CD8-positive, alpha-beta T cell (primary cell): ENCODE measurements at places on chromosomes 4 and X.

GRCh38 chr4:139736661-139737060 is 71.0 kb downstream of the MGST2 start:
- DNase-seq, result no peak

- no peak for DNase-seq
Observed at GRCh38 chr4:47954245-47954644, 39.9 kb upstream of the NFXL1 start.

- no peak for DNase-seq
Observed at GRCh38 chr4:22454955-22455354, 60.9 kb downstream of the ADGRA3 start.

- no peak for DNase-seq
Observed at GRCh38 chr4:141432000-141432712, 204.2 kb upstream of the IL15 start.

DNA sequence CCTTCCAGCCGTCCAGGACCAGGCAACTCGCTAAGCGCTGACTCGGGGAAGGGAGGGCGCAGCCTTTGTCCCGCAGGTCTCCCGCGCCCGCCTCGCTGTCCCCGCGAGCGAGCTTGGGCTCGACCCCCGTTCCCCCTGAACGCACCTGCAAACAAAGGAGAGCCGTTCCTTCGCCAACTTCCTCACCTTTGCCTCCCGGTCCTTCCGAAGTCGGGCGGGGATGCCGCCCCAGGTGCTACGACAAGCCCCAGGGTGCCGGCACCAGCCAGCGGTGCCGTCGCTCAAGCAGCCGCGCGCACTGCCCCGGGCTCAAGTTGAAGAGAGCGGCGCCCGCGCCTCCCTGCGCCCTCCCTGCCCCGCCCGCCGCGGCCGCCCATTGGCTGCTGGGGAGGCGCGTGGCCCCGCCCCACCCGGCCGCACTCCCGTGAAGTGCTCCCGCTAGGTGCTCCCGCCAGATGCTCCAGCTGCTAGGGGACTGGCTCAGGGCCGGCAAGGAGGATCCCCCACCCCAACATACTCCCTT is 107.1 kb downstream of the NSUN7 start:
- DNase-seq, result no peak

DNA sequence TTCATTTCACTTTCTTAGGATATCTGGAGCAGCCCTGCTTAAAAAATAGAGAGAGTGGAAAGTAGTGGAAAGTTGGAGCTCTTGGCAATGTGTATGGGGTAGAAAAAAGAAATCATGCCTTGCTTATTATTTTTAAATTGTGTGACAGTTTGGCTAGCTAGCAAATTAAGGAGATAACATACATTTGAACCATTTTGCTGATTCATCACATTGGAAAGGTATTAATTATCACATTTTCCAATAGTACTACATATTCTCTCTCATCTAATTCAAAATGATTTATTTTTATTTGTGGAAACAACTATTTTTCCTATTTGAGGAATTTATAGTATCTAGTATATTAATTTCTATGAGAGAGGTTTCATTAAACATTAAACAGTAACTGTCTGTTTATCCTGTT is 280.4 kb downstream of the KLHL4 start:
- DNase-seq, result no peak

DNA sequence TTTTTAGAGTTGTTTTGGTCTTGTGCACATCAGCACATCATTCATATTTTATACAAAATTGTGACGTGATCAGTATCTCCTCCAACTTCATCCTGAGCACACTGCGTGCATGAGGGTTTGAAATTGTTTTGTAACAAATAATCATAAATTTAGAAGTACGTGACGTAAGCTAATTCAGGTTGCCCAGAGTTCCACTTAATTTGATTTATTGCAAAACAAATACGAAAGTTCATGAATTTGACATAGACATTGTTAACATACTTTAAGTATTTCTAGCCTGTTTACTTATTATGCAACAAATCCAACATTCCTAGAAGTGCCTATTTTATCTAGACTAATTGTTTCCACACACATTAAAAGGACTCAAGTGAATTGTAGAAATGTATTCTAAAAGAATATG is 48.3 kb downstream of the MAP7D3 start:
- DNase-seq, result no peak

GRCh38 chr4:147355847-147356246 is 125.0 kb upstream of the EDNRA start:
- DNase-seq, result no peak

GRCh38 chr4:7414046-7414445 is 20.7 kb downstream of the PSAPL1 start:
- DNase-seq, result no peak

GRCh38 chrX:21158678-21159077 is 215.5 kb upstream of the CNKSR2 start:
- DNase-seq, result no peak

DNA sequence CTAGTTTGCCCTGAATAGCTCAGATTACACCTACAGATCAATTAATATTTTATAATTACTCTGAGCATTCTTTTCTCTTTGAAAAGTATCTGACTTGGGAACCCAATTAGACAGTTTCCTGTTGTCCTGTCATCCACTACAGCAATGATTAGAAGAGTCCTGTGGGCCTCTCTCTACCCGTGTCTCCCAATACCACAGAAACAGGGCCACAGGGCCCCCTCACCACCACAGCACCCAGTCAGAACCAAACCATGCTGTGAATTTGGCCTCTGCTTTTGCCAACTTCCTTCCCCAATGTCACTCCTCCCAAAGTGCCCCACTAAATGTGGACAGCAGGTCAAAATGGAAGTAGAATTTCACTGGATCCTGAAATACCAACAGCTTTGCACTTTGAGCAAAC is 10.3 kb downstream of the USP46 start:
- DNase-seq, result no peak

GRCh38 chr4:128427832-128428366 is 140.3 kb upstream of the PGRMC2 start:
- DNase-seq, result no peak

DNA sequence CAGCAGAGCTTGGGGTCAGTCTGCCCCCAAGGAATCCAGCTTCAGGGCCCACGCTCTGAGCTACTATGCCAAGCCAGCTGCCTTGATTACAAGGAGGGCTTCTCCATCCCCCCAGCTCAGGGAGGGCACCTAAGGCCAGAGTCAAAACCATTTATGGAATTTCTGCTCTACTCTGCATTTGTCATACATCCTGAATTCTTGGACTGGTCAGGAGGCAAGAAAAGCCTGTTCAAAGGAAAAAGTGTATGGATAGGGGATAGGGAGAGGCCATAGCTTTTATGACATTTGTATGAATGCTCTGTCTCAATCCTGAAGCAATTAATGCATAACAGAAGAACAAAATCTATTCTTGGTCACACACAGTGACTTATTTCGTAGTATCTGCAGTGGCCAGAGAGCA is 32.2 kb downstream of the EDNRA start:
- no peak for DNase-seq

DNA sequence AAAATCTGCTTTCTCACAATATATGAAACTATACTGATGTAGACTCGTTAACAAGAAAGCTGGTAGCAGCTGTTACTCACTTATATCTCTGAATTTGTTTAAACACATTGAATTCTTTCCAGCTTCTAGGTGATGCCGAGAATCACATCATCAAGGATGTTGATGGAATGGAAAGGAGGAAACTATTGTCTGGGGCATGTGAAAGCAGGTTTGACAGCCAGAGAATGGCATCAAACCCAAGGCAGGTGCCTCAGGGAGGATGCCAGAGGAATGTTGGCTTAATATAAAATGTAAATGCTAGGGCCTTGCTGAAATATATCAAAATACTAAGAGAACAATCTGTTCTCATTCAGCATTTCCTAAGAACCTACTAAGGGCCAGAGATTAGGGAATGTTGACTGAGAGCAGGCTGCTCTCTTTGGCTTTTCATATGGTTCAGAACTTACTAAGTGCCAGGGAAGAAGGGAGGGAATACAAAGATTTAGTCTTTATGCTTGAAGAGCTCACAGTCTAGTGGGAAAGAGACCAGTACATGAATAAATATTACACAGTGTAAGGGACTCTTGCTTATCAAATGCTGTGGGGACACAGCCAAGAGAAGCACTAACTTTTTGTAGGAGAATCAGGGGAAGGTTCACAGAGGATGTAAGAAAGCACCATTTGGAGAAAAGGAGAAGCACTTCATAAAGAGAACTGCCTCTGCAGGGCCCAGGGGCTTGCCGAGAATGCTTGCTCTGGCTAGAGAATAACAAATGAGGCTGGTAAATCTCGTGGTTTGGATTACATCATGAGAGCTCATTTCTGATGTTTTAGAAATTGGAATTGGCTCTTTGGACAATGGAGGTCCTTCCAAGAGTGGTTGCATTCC is 14.7 kb downstream of the SLIT2 start:
- no peak for DNase-seq

DNA sequence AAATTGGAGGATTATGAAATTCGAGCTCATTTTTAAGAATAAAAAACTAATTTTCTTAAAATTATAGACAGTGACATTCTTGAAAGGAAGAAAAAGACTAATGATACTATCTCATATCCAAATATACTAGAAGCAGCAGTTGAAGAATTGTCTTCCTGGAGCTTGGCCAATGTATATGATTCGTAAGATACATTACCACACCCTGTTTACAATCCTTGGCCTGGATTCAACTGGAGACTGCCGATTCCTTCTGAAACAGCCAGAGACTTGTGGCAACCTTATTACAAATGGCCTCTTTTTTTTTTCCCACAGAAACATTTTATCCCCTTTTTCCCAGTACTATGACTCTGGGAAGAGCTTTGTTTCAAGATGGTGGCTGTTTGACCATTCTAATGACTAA is 571.2 kb upstream of the FAT1 start:
- no peak for DNase-seq

DNA sequence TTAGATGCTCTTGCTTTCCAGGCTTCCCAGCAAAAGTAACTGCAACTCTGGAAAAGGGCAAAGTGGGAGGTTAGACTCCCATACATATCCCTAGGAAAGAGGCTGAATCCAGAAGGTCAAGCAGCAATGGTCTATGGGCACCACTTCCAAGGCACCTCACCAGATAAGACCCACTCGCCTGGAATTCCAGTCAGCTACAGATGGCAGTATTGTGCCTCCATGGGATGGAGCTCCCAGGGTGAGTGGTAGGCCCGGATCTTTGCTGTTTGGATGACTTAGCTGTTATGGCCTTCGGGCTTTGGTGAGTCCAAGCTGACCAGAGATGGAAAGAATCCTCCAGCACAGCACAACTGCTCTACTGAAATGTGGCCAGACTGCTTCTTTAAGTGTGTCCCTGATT is 688.0 kb downstream of the PCDH19 start:
- no peak for DNase-seq

DNA sequence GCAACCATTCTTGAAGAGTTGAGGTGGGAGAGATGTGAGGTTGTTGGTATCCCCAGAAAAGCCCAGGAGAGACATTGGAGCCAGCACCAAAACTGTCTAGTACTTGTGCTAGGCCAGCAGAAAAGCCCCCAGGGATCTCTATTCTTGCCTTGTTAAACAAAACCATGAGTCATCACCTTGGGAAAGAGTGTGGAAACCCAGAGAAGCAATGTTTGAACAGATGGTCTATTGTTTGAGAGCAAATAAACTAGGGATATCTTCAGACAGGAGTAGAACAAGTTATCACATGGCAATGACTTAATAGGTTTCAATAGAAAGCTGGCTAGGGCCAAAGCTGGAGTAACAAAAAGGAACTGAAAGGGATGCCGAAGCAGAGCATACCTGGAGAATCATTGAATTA is 195.7 kb upstream of the CASK start:
- DNase-seq, result no peak

DNA sequence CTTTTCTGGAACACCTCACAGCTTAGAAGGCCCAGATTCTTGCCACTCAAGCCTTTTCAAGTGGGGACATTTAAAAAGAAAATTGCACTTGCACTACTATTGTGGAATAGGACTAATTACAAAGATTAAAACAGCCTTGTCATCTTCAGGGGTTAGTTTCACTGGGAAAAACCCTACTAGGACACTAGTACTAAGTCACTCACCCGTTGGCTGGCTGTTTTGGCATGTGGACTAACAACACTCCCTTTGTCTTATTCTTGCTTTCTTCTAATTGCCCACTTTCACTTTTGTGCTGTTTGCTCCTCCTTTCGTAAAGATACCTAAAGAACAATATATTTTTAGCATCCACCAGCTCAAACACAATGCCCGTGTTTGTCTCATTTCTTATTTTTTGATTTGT is 200.9 kb upstream of the MID1 start:
- DNase-seq, result no peak

DNA sequence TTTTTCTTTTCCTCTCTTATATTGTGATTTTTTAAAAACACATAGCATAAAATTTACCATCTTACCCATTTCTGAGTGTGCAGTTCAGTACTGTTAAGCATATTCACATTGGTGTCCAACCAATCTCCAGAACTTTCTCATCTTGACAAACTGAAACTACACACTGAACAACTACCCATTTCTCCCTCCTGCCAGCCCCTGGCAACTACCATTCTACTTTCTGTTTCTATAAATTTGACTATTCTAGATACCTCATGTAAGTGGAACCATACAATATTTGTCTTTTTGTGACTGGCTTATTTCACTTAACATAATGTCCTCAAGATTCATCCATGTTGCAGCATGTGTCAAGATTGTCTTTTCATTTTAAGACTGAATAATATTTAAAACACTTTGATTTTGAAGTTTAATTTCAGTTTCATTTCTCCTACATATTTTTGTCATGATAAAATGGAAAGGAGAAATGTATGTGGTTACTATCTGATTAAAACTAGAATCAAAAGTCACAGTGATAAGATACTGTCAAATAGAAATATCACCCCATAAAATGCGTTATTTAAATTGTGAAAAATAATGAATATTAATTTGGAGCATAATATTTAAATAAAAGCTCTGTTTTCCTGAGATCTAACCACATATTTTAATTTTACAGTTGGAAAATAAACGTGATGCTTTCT is 122.8 kb downstream of the DIPK2B start:
- peak; percentile 23 for DNase-seq

GRCh38 chrX:129472116-129472515 is 51.2 kb downstream of the SMARCA1 start:
- no peak for DNase-seq

- DNase-seq, result no peak
Observed at GRCh38 chr4:167918077-167918476, 174.3 kb upstream of the ANXA10 start.

- no peak for DNase-seq
Observed at GRCh38 chrX:68938244-68939004, 109.6 kb downstream of the EFNB1 start.

DNA sequence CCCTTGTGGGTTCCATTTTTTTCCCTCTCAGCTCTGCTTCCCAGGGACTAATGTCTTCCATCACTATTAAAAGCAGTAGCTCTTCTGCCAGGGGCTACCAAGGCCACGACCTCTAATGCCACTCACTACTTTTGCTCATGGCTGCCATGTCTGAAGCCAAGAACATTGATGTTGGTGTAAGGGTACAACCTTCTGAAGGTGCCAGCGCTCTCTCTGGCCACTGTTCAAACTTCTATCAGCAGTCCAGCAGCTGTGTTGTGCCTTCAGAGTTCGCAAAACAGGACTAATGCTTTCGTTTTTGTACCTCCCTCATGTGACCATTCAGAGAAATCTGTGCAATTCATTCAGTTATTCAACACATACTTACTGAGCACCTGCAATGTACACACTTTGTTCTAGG is 121.5 kb upstream of the ENPEP start:
- no peak for DNase-seq
